ENCODE measurements at places on chromosomes 11 and 22.
A peak's percentile ranks its signal among the peaks of the same experiment; 100 is the strongest.

DNA sequence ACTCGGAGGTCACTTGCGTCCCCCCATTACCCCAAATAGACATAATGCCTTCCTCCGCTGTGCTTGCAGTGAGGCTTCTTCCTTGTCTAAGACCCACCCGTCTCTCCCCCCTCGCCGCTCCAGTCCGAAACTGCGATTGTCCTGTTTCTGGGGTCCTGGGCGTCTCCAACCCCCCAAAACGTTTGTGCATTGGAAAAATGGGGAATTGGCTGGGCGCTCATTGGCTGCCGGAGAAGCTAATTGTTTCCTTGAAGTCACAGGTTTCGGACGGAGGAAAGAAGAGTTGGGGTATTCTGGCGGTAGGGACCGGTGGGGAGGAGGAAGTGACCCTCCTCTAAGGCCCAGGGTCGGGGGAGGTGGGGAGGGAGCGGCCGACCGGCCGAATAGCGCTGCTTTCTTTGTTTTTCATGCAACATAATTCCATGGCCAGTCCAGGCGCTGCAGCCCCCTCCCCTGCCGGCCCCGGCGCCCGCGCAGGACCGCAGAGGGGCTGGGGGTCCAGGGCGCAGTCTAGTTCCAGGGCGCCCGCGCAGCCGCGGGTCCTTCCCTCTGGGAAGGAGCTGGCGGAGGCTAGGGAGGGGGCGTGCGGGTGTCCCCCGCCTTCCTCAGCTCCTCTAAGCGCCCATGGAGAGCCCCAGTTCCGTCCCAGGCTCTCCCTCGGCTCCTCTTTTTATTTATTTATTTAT lies 12.7 kb upstream of the CPT1A start:
- peak; percentile 36 for DNase-seq

DNA sequence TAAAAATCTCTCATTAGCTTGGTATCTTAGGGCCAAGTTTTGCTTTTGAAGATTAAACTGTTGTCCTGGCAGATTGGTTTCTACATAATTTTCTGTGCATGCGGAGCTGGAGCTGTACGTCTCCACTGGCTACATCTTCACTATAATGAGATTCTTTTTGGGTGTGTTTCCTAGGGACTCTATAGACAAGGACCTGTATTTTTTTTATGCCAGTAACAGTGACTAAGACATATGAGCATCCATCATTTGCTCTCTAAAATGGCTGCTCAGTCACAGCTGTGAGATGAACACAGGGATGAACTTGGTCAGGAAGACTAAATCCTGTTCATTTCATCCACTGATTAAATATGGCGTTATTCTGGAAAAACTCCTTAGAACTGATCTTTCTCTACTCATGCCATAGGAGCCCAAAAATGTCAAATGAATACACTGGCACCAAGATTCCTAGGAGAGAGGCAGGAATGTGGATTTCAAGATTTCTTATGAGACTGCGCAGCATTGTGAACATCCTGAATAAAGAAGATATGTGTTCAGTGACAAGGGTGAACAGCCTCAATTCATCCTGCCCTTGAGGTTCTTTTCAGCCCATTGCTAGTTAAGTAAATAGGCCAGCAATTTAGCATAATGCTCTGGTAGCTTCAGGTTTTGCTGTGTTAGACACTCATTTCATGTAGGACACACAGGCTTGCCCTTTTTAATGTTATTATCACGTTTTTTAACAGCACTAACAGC lies 168.2 kb downstream of the NCAM1 start:
- DNase-seq = no peak

- no peak for DNase-seq
Measured at GRCh38 chr11:36091256-36091811, 147.5 kb downstream of the LDLRAD3 start.

- DNase-seq = no peak
Measured at GRCh38 chr11:74442636-74443035, 24.7 kb downstream of the KCNE3 start.

DNA sequence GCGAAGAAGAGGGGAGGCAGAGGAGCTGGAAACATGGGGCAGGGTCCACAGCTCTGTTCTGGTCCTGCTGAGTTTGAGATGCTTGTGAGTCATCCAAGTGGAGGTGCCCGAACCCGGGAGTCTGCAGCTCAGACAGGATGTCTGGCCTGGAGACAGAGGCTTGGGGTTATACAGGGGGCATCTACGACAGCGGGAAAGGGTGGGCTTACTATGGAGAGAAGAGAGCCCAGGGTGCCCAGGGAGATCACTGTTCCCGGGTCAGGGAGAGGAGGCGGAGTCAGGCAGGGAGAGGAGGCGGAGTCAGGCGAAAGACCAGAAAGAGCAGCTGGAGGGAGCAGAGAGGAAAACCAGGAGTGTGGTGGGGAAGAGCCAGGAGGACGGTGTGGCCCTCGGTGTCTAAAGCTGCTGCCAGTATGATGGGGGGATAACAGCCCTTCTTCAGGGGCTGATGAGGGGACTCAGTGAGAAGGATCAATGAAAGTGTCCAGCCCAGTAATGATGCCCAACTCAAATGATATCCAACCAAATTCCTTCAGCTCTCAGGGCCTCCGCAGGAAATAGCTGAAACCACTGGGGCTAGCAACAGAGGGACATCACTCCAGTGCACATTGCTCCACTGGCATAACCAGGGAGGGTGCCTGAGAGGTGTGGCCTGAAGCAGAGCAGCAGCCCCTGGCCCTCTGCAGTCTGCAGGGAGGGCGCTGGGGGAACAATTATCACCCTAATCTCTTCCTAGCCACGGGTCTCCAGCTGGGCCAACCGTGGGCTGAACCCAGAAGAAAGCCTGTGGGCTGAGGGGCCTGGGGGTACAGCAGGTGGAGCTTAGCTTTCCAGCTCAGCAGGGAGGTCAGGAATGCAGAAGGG lies 2.6 kb upstream of the LTBP3 start:
- peak; percentile 72 for DNase-seq

DNA sequence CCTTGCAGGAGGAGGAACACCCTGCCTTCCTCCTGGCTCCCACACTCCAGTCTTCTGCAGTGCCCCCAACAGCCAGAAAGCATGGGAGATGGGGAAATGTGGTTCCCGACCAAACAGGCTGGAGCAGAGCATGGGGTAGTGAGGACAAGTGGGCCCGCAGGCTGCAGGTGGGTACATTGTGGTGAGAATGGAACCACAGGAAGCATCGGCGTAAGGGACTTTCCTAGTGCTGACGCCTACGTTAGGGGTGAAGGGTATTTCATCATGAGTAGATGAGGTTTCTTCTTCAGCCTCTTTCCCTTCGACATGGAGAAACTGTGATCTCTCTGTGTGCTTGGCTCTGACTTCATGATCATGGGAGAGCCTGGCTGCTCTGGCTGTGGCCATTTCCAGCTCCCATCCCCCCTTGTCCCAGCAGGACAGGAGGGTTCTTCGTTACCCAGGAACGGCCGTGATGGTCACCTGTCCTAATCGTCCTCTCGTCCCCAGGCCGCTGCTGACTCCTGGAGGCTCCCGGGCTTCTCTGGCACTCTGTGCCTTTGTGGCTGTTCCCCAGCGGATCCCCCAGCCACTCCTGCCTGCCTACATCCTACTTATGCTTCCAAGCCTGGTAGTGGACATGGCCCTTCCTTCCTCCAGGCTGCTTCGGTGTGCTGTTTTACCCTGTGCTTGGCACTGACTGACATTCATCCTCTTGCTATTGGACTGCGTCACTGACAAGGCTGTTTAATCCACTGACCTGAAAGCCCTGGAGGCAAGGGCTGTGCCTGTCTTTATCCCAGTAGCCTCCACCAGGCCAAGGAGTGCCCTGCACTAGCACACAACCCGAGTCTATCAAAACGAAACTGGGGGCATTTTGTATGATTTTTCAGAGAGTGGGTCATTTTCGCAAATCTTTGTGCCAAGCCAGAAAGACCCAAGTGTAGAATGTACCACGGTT lies 65.2 kb upstream of the CECR2 start:
- DNase-seq = no peak

- DNase-seq = no peak
Measured at GRCh38 chr11:99952816-99953215, 734.3 kb upstream of the ARHGAP42 start.

- no peak for DNase-seq
Measured at GRCh38 chr11:64728757-64729365, 5.9 kb upstream of the NRXN2 start.

DNA sequence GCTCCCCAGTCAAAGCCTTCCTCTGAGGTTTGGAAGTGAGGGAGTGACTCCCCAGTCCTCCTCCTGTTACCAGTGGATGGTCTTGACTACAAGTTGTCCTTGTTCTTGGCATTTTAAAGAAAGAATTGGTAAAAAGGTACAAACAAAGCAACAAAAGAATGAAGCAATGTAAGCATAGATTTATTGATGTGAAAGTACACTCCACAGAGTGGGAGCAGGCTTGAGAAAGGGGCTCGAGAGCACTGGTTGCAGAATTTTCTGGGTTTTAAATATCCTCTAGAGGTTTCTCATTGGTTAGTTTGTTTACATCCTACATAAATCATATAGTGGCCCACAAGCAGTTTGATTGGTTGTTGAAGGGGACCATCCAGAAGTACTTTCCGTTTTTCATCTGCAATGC lies 22.7 kb upstream of the GLYATL1 start:
- DNase-seq = no peak

DNA sequence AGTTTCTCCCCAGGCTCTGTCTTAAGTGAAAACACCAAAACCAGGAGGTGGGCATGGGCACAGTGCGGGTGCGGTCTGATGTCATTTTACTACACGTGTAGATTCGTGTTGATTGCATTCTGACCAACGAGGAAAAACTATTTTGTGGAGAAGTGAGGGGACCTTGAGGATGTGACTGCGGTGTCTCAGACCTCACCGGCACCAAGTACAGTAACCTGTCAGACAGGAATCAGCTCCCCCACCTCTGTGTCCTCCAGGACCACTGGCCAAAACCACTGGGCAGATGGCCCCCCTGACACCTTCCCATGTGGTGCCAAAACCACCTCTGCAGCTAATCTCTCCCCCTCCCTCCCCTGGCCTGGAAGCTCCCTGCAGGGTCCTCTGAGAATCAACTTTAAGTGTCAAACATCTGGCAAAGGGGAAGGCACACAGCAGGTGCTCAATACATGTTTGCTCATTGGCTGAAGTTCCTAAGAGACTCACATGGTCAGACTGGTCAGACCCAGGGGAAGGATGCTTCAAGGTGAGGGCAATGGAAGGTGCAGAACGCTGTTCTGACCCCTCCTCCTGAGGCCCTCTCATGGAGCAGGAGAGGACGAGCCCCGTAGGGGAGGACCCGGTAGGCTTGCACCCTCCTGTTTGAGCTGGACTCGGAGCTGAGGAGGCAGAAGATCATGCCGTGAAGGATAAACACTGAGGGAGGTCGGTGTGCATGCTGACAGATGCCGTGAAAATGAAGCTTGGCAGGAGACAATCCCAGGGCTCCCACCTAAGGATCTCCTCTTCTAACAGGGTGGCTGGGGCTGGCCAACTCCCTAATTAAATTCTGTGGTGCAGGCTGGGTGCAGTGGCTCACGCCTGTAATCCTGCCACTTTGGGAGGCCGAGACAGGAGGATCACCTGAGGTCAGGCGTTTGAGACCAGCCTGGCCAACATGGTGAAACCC lies 129.9 kb downstream of the MPPED1 start:
- DNase-seq = no peak

- DNase-seq = no peak
Measured at GRCh38 chr22:31044262-31044861, 36.8 kb upstream of the SMTN start.

DNA sequence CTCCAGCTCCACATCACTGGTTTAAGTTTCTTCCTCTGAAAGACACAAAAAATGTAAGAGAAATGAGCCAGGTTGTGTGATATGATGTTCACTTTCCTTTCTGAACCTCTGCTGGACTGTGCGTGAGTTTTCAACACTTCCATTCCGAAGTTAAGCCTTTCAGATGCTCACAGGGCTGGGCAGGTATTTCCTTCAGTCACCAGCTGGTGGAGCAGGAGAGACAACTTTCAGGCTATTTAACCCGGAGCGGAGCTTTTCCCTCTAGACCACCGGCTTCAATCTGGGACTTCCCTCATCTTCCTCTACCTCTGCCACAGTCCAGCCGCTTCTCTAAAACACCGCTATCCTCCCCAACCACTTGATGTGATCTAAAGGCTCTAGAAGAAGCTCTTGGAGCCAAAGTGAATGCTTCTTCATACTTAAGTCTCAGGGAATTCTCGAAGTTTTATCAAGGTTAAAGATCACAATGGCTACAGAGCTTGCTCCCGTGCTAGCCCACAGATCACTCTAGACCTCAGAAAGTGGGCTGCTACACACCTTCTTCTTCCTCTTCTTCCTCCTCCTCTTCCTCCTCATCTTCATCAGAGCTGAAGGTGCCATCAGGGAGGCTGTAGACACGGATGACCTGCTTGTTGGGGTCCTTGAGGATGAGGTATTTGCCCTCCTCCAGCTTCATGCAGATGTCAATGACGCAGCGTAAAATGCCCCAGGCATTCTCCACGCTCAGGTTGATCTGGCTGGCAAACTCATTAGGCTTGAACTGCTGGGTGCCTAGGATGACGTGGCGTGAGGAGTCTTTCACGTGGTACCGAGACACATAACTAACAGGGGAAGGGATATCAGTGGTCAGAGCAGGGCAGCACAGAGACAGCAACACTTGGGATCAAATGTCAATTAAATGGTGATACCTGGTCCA lies 4.4 kb upstream of the FOXRED2 start:
- DNase-seq = peak; percentile 74

DNA sequence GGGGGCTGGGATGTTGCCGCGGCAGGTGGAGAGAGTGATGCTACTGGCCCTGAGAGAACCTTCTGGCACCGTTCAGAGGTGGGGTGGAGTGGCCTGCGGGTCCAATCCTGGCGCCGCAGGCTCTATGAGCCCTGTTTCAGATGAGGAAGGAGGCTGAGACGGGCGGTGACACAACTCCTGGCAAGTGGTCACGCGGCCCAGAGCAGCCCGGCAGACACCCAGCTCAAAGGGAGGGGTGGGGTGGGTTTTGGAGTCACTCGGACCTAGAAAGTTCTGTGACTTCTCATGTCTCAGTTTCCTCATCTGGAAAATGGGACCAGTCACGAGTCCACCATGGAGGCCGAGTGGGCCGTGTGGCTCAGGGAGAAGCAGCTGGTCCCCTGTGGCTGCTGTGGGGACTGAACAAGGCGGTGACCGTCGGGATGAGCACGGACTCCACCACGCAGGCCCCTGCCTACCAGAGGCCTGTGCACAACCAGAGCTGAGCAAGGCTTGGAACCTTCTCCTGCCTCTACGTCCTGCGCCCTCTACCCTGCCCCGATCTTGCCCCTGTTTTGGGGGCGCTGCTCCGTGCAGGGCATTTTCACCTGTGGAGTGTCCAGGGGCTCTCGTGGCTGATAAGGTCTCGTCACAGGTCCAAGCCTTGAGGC lies 3.7 kb downstream of the TSPO start:
- DNase-seq = no peak

GRCh38 chr11:9285850-9286587 lies 20.9 kb upstream of the DENND5A start:
- DNase-seq = no peak

DNA sequence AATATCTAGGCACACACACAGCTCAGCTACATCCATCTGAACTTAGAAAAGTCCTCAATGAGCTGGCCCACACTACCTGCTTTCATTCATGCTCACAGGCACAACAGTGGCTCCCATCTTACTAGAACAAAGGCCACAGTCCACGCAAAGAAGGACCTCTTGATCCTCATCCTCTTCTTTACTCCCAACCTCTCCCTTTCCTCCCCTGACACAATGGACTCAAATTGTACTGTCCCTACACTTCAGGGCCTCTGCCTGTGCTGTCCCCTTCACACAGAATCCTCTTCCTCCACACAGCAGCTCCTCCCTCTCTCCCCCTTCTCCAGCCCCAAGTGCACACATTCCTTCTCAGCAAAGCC lies 12.7 kb downstream of the SMCO4 start:
- no peak for DNase-seq

- no peak for DNase-seq
Measured at GRCh38 chr11:89583580-89583979, 92.4 kb upstream of the NOX4 start.

All from neural progenitor cell (in vitro differentiated cells).